ENCODE measurements at places on chromosomes 16 and 17.

GRCh38 chr17:41680426-41681040 lies 8.2 kb upstream of the EIF1 start:
- DNase-seq: no peak

DNA sequence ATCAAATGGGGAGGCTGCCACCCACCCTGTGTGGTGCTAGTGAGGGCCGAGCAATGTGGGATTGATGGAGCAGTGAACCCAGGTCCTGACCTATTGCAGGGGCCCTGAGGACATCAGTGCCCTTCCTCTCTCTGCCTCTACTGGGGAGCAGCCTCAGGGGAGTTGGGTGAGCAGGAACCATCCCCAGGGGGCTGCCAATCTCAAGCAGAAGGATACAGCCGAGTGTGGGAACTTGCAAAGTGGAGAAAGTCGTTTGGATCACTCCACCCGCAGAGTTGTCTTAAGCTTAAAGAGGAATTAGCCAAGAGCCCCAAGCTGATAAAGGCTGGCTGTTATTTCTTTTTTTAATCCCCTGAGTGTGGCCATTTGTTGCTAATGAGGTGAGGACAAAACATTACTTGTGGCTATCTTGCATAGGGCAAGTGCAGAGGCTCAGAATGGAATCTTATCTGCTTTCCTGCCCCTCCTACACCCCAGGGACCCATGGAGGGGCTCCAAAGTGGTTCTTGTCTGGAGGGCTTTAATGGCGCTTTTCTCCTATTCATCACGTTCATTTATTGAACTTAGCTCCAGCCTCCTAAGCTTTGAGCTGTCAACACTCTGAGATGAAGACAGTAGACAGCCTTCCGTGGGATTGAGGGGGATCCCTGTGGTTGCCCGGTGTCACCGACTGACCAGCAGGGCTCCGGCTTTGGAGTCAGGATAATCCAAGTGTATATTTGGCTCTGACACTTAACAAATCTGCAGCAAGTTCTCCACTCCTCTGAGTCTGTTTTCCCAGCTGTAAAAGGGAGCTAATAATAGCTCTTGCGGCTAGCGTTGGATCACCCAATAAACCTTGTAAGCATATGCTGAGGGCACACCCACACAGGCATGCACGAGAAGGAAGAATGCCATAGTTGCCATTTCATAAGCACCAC lies 45.1 kb downstream of the MYH11 start:
- no peak for DNase-seq

DNA sequence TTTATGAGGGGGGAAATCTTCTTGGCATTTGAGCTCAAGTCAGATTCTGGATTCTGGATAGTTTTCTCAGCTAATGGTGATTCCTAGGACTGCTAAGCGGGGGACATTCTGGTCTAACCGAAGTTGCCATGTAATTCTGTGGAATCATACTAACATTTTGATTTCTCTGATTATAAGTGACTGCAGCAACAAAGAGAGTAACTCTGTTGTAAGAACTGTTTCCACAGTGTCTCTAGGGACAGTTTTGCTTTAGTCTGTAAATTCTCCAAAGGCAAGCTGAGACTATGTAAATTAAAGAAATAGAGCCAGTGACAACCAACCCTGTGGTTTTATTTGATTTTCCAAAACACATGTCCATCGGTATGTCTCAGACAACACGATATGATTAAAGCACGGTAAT lies 286.2 kb downstream of the IRX3 start:
- no peak for DNase-seq

GRCh38 chr17:7084088-7084487 lies 4.0 kb upstream of the CLEC10A start:
- peak; percentile 55 for DNase-seq

DNA sequence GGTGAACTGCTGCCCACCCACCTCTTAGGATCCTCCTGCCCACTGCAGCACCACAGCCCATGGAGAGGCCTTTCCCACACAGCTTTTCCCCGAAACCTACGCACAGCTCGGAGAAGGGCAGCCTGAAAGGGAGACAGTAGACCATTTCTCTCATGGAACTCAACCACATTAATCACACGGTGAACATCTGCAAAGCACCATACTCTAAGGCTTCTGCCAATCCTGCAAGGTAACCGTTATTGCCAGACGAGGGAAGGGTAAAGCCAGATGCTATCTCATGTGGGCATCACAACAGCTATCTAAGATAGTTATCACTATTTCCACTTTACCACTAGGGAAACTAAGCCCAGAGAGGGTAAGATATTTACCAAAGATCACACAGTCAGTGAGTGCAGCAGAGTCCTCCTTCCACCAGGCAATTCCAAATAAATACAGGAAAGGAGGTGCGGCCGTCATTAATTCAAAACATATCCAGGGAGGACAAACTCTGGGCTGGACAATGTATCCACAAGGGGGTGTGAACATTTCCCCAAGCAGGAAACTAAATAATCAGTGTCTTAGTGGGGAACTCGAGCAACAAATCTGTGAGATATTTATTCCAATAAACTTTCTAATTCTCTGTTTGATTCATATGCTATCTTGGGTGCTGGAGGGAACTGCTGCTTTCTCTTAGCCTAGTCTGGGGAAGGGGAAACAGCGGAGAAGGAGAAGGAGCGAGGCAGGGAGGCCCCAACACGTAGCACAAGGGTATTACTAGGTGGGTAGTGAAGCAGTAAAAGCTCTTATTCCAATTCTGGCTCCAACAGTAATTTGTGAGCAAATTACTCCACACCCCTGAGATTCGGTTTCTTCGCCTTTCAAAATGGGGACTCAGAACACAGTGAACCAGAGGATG lies 723 bp downstream of the TMEM186 start:
- DNase-seq: peak; percentile 2

DNA sequence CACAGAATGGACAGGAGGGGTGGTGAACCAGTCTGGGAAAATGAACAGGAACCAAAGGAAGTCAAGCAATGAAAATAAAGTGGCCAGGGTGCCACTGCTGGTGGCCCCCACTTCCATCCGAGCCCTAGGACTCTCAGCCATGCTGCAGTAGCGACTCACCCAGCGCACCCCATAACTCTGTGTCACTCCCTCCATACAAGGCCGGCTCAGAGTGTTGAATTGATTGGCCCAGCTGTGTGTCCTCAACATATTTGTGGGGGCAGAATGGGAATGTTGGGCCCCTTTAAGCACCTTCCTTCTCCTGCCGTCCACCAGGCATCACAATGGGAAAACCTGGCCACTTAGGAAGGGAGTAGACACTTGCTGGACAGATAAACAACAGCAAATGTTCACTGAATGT lies 169.0 kb upstream of the SDK2 start:
- DNase-seq: no peak

- no peak for DNase-seq
Measured at GRCh38 chr16:9112166-9112843, 20.9 kb downstream of the HAPSTR1 start.

- DNase-seq: no peak
Measured at GRCh38 chr16:798666-799065, 1.9 kb downstream of the GNG13 start.

DNA sequence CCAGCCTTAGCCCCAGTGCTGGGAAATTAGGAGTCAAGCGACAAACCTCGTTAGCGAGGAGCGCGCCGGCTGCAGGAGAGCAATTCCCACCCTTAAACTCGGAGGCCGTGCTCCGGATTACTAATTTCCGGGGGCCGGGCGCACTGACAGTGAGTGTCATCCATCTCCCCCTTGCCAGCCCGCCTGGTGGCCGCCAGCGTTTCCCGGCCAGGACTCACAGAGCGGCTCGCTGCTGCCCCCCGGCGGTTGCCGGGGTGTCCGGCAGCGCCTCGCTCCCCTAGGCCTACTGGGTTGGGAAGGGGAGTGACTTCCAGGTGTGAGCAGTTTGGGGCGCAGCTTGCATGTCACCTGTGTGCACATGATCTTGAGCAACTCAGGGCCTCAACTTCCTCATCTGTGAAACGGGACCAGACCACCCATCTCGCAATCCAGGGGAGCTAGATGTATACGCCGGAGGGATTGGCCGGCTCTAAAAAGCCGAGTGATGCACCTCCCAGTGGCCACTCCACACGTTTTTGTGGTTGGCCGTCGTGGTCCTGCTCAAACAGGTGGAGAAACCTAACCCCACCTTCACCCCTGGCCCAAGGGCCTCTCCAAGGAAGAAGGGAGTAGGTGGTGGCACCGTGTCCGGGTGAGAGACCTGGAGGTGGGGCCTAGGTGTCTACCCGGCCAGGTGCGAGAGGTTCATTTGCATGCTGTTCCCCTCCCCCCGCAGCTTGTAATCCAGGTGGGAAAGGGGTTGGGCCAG lies 2.5 kb upstream of the GSE1 start:
- DNase-seq: peak; percentile 97

GRCh38 chr16:8797364-8798173 lies at the start of the genes PMM2 and TMEM186:
Gene PMM2, plus strand, starts transcription at chr16:8797839. Its CDS starts 44 bp downstream, at chr16:8797883.
Gene TMEM186, minus strand, starts transcription at chr16:8797639. Its CDS starts 25 bp downstream, at chr16:8797614.
- DNase-seq: peak; percentile 97

DNA sequence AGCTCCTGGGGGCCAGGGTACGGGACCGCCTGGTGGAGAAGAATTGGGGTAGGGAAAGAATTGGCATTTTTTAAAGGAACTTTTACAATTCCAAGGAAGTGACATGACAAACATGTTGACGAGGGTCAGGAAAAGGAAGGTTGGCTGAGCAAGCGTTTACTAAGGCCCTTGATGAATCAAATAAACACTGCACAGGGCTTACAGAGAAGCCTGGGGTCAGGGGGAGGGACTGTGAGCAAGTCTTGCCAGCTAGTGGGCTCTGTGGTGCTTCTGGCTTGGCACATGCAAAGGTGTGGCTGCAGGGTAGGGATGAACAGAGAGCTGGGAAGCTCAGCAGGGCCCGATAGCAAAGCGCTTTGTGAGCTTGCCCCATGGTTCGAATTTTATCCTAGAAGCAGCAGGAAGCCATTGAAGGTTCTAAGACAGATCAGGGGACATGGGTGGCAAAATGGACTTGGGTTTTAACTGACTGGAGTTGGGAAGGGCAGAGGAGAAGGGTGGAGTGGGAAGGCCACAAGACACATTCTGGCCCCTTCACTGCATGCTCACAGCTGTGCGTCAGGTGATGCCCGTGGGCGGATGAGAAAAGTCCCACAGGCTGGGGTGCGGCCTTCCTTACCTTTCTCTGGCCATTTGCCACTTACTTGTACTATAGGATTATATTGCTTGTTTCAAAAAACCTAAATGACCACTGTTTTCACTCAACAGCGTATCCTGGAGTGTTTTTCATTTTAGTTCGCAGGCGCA lies 117.8 kb downstream of the SOCS1 start:
- DNase-seq: no peak

DNA sequence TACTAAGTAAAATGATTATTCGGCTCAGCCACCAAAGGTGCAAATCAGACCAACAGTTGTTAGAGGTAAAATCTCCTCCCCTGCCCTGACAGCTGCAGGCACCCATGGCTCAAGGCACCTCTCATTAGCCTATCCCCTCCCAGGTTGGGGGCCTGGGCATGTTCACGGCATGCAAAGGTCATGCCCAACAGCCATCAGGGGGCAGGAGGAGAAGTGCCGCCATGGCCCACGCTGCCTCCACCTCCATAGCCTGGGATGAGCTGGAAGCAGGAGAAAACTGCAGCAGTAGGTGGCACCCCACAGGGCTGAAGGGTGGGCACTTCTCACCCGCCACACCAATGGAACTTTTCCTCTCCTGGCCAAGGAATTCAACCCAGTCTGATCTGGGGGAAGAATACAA lies 146.4 kb upstream of the COX10 start:
- DNase-seq: no peak

- DNase-seq: no peak
Measured at GRCh38 chr17:83192161-83192788, 112.9 kb downstream of the METRNL start.

- no peak for DNase-seq
Measured at GRCh38 chr16:63787014-63787413, 1334.8 kb downstream of the CDH11 start.

DNA sequence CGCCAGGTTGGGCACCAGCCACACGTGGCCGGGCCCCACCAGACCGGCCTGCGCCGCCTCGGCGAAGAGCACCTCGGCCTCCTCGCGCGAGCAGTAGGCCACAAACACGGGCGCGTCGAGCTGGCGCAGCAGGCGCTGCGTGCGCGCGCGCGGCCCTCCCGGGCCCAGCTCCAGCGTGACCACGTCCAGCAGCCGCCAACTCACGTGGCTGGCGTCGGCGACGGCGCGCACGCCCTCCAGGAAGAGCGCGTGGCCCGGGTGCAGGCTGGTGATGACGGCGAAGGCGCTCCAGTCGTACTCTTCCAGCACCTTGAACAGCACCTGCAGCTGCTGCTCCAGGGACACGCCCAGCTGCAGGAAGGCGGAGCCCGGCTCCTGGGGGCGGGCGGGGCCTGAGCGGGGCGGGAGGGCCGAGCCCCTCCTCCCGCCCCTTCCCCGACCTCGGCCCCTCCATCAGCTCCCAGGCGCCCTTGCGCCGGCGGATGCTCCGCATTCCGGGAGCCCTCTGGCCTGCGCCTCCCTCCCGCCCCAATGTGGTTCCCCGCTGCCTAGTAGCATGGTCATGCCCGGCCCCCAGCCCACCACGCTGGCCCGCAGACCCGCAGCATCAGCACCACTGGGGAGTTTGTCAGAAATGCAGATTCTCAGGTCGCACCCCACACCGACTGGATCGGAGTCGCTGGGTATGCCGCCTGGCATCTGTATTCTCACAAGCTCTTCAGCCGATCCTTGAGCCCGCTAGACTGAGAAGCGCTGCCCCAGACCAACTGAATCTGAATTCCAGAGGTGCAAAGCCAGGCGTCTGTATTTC lies 7.2 kb downstream of the GRIN2C start:
- DNase-seq: no peak

DNA sequence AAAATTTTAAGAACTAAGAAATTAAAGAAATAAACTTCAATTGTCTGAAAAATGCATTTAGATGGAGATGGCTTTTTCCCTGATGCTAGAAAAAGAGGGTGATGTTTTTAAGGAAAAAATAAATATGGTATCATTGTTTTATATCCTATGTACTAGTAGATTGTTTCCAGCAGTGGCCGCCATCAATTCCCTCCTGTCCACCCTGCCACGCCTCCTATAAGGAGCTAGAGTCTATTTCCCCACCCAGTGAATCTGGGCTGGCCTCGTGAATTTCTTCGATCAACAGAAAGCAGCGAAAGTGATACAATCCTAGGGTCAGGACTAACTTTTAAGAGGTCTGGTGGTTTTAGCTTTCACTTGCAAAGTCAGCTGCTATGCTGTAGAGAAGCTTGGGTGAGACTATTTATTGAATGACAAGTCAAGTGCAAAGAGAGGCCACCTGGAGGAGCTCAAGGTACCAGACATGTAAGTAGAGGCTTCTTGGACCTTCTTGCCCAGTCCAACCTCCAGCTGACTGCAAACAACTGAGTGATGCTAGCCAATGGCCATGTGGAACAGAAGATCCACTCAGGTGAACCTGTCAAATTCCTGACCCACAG lies 80.9 kb upstream of the MTMR4 start:
- DNase-seq: no peak

- no peak for DNase-seq
Measured at GRCh38 chr16:35207059-35207999, 1747.9 kb downstream of the TP53TG3F start.

All from suppressor macrophage treated with lipopolysaccharide for 1 hour (primary cell).